ENCODE measurements at places on chromosomes 12 and 14.

DNA sequence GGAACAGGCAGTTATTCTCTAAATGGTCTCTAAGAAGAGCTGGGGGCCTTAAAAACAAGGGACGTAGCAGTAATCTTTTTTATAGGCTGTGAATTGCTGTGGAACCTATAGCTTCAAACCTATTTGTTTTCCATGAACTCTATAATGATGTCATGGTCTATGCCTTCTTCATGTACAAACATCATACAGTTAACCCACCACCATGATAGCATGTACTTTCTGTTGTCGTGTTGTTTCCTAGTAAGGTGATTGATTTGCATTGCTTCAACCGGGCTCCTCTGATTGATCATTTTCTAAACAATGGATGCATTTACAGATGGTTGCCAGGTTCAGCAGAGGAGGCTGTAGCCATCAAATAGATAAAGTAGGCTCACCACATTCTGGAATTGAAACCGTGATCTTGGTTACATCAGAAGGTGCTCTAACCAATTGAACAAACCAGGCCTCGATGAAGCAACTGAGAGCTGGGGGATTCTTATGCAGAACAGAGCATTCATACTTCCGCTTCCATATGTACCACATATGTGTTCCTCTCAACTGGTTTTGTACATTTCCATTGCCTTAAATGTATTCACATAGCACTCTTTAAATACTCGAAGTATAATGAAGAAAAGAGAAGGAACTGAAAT lies 25.6 kb upstream of the PCNX1 start:
- DNase-seq, result no peak

DNA sequence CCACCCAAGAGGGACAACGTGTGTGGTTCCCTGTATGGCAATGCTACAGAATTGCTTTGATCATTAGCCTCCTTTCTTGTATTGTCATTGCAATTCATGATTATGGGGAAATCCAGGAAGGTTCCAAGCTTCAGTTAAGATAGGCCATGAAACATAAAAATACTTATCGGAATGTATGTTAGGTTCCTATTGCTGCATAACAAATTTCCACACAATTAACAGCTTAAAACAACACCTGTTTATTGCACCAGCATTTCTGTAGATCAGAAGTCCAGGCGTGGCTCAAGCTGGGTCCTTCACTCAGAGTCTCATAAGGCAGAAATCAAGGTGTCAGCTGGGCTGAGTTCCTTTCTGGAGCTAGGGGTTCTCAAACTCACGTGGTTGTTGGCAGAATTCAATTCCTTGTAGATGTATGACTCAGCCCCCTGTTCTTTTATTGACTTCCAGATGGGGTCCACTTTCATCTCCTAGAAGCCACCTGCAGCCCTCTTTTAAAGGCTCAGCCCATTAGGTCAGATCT lies 365.6 kb upstream of the TMPO start:
- DNase-seq, result no peak

DNA sequence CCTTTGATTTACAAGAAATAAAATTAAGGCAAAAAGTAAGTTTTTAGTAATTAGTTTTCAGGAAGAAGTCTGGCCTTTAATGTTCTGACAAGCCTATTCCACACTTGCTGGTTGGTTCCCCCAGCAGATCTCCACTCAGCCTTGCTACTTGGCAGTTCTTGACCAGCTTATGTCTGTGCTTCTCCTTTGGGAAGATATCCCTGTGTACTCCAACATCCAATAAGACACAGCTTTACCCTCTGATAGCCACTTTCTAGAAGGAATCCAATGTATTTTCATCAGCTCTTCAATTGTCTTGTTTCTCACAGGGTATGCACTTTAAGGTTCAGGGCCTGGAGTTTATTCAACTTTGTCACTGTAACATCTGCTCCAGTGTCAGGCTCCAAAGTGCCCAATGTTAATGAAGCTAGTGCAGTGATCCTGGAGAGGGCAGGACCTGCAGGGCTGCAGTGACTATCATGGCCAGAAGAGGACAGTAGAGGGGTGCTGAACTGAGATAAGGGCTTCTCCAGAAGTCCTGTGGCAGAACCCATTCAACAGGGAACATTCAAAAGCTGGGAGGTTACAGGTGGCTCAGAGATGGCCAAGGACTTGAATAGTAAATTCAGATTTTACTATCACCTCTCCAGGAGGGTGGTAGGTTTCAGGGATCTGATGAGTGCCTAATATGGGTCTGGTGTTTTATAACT lies 22.9 kb downstream of the JKAMP start:
- DNase-seq, result peak; percentile 41

GRCh38 chr14:99604766-99605298 lies 825 bp upstream of the CCDC85C start:
- peak; percentile 39 for DNase-seq

- DNase-seq, result no peak
Measured at GRCh38 chr14:93905623-93906022, 21.5 kb upstream of the FAM181A start.

GRCh38 chr12:98417266-98417665 lies 98.1 kb upstream of the TMPO start:
- DNase-seq, result no peak

GRCh38 chr12:114399664-114400211 lies 6.2 kb downstream of the TBX5 start:
- DNase-seq, result no peak

- DNase-seq, result no peak
Measured at GRCh38 chr14:103488960-103489359, 33.7 kb downstream of the CKB start.

DNA sequence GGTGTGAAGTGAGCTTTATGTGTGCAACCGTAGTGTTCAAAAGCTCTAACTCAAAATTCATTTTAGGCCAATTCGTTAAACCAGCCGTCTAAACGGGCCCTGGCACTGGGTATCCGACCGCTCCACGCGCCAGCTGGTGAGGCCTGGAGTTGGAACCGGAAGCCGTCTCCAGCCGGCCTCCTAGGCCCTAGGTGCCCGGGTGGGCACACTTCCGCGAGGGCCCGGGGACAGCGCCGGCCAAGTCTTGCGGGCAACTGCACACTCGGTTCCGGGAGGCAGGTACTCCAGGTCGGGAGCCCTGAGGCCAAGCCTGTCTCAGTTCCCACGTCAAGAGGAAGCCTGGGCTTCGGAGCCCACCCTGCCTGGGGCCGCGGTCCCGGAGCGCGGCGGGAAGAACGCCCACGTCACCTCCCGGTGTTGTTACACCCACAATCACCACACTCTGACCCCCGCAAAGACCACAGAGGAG lies 16.2 kb downstream of the OTX2 start:
- no peak for DNase-seq

GRCh38 chr12:77116277-77116676 lies 50.9 kb upstream of the E2F7 start:
- no peak for DNase-seq

GRCh38 chr12:56785141-56785865 lies 22.2 kb downstream of the HSD17B6 start:
- DNase-seq, result no peak

DNA sequence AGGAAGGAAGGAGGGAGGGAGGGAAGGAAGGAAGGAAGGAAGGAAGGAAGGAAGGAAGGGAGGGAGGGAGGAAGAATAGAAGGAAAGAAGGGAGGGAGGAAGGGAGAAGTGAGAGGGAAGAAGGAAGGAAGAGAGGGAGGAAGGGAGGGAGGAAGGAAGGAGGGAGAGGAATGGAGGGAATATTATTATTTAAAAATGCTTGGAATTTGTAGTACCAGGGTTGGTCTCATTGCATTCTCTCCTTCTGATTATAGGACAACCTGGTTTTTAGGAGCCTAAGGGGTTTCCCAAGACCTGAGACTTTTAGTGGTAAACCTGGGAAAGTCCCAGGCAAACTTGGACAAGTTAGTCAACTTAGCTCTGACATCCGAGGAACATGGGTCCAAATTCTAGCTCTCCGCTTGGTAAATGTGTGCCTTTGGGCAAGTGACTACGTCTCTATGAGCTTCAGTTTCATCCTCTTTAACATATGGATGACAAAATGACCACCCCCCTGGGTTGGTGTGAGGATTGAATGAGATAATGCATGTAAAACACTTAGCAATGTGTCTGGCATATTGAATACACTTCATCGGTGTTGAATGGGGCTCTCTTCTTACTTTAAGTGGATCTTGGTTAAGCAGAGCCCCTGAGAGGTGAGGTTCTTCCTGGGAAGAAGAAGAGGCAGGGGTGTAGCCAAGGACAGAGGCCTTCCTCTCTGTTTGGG lies 690.7 kb upstream of the TBX3 start:
- no peak for DNase-seq

- DNase-seq, result peak; percentile 27
Measured at GRCh38 chr12:107415071-107415470, 270.5 kb upstream of the PWP1 start.

GRCh38 chr12:1881301-1881700 lies 37.2 kb downstream of the CACNA2D4 start:
- DNase-seq, result no peak

- DNase-seq, result peak; percentile 51
Measured at GRCh38 chr12:121009741-121010140, 6.5 kb downstream of the C12orf43 start.

GRCh38 chr12:76785407-76785806 lies 21.5 kb downstream of the ZDHHC17 start:
- no peak for DNase-seq

- no peak for DNase-seq
Measured at GRCh38 chr14:106268013-106268727, 741.8 kb downstream of the TMEM121 start.

GRCh38 chr14:53148671-53149070 lies 4.5 kb downstream of the DDHD1 start:
- no peak for DNase-seq

- DNase-seq, result peak; percentile 68
Measured at GRCh38 chr12:96237465-96238077, 43.4 kb downstream of the ELK3 start.

- DNase-seq, result no peak
Measured at GRCh38 chr12:78951803-78952551, 87.4 kb downstream of the SYT1 start.

All from RWPE1 (cell line).